ENCODE measurements at places on chromosomes 3 and 15.

GRCh38 chr15:65914981-65915925 lies 46.0 kb downstream of the RAB11A start:
- DNase-seq: no peak

GRCh38 chr3:65899226-65899625 lies 139.5 kb downstream of the MAGI1 start:
- no peak for DNase-seq

DNA sequence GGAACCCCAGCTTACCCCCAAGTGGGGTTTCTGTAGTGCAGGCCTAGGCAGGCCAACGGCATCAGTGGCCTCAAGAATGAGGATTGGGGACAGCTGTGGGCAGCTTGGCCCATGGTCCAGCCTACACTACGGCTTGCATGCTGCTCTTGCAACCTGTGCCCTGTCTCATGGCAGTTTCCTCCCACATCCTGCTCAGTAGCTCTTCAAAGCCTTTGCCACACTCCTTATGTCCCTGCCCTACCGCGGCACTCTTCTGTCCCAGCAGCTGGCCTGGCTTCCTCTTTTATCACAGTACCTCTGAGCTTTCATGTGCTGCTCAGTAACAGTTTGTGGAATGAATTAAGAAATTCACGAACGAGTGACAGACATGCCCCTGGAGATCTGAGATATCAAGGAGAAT lies 431.0 kb downstream of the EPHB1 start:
- DNase-seq: no peak

DNA sequence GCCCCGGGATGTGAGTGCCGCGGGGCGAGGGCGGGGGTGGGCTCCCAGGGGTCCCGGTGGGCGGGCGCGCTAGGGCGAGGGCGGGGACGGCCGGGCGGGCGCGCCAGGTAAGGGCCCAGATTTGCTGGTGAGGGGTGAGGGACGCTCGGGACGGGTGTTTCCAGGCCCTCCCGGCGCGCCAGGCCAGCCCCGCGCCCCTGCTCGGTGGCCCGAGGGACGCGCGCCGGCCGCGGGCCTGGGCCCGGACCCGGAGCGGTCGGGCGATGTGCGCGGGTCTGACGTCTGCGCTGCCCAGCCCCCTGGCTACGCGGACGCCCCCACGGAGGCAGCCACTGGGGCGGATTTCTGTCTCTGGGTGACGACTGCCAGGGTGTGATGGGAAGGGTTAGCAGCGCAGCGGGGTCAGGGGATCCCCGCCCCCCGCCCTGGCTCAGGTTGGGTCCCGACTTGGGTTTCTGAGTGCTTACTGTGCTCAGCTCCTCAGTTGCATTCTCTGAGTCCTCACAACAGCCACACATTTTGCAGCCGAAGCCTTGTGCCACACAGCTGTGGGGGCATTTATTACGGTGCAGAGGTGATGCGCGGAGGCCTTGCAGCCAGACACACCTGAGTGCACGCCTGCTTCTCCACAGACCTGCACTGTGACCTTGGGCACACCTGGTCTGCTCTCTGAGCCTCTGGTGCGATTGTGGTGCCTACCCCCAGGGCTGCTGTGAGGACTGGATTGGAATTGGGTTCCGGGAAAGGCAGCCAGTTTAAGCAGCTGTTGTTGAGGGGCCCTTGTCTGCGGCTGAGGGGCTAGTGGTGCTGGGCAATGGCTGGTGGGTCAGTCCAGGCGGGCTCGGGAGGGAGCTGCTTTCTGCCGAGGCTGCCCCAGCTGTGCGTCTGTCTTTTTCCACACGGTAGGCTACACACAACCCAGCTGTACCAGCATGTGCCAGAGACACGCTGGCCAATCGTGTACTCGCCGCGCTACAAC lies 523 bp downstream of the HDAC11 start:
- DNase-seq: no peak

- DNase-seq: no peak
These were observed 483.1 kb downstream of the NAALADL2 start for GRCh38 chr3:175342196-175342595.

DNA sequence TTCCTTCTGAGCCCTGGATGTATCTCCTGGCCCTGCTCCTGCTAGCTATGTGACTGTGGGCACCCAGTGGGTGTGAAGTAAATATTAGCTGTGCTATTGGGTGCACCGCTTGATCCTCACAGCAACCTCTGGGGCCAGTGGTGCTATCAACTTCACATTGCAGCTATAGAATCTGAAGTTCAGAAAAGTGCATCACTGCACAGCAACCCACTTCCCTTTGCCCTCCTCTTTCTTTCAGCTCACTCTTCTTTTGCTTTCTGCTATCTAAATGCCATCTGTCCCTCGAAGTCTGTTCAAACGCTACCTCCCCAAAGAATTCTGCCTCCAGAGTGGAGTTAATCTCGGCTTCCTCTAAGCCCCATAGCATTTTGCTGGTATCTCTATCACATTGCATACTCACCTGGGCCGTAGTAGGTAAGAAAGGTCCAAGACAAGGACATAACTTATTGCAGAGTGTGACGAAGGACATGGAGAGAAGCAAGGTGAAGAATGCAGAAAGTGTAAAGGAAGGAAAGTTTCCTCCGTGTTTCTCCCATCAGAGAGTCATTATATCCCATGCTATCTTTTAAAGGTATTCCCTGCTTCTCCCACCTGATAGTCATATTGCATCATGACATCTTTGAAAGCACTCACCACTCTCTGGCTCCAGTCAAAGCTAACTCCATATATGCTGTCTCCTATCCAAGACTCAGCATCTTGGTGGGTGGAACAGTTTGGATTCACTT lies 57.1 kb upstream of the BCL6 start:
- no peak for DNase-seq

DNA sequence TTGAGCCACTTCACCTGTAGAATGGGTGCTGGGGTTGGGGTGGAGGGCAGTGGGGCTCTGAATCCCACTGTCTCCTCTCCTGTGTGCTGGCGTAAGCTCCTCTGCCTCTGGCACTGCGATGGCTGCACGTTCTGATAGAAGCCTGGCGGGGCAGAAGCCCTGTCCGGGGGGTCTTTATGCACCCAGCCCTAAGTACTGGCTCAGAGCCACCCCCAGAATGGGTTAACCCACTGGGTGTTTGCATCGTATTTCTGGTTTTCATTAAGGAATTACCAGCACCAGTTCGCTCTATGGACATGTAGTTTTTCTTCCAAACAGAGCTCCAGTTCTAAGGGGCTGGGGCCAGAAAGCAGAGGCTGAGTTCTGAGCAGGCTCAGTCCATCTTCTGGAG lies 37.7 kb upstream of the CDCP1 start:
- DNase-seq: no peak
